Right lobe of liver (tissue), 6 donors: ENCODE measurements at places on chromosomes 3 and 15. TPM values are rescaled to one million over a fixed set of nuclear protein-coding genes. Genes with fewer than 3 reads are reported as not detected.

GOLGA6B gene
- 0.33 TPM for total RNA-seq

DNA sequence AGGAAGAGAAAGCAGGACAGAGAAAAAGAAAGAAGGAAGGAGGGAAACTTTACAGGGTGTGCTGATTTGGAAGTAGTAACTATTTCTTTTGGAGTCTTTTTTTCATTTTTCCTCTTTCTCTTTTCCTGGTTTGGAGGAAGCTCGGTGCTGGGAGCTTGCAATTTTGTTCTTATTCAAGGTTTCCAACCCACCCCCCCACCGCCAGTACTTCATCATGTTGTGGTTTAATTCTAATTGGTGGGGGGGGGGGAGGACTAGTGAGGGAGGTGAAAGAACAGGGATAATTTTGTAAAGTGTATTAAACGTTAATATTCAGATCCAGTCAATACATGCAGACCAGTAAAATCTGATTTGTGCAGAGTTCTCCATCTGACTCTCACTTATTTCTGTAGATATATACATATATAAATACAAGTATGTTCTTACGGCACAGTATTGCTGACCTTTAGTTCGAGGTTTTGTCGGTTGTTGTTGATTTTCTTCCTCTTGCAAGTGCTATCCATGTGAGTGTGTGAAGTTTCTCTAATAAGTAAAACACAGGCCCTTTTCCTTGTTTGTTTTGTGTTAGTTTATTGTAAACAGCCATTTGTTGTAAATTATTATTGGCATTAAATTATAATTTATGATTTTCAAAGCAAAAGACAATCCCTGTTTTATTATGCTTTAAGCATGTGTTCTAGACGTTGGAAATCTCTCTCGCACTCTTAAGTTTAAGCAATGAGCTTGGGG lies 9.3 kb downstream of the NR2F2 start:
- no peak for DNase-seq

GRCh38 chr3:37625690-37626360 lies 235.9 kb upstream of the CTDSPL start:
- DNase-seq: no peak

GRCh38 chr15:69095274-69095673 lies 65.2 kb upstream of the GLCE start:
- no peak for DNase-seq

- peak; percentile 38 for DNase-seq
These were observed 15.1 kb downstream of the XXYLT1 start for GRCh38 chr3:195255571-195256501.
